ENCODE measurements at places on chromosomes 1 and 21.

DNA sequence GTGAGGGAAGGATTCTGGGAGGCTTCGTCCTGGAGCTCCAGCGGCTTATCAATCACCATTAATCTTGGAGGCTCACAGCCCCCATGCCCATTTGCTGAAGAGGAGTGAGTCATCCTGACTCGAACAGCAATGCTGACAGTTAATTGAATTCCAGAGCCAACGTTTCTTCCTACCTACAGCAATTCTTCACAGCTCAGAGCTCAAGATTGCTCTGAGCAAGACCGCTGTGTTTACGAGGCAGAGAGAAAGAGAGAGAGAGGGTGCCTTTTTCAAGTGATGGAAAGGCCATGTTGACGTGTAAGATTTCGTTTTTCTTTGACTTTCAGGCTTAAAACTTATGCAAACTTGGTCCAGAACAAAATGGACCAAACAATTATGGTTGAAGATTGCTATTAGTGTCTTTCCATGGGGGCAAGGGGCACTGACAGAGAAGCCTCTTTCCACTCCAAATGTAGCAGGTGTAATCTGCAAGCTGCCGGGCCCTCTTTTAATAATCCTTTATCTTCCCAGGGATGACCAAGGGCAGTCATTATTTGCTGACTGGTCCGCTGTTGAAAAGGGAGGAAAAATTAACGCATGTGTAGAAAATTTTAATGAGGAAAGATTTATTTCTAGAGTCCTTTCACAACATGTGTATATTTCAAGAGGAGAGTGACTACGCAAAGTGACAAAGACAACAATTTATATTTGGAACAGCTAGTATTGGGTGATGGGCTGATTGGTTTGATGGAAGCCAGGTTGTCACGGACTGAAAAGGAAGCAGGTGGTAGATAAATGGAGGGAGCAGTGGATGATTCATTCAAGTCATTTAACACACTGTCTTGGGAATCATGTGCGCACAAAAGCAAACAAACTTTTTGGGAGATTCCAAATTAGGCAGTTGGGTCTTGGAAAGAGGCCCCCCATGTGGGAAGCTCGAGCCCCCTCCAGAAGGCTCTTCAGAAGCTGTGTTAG, 136.1 kb upstream of the IRF2BP2 start:
- DNase-seq = no peak

DNA sequence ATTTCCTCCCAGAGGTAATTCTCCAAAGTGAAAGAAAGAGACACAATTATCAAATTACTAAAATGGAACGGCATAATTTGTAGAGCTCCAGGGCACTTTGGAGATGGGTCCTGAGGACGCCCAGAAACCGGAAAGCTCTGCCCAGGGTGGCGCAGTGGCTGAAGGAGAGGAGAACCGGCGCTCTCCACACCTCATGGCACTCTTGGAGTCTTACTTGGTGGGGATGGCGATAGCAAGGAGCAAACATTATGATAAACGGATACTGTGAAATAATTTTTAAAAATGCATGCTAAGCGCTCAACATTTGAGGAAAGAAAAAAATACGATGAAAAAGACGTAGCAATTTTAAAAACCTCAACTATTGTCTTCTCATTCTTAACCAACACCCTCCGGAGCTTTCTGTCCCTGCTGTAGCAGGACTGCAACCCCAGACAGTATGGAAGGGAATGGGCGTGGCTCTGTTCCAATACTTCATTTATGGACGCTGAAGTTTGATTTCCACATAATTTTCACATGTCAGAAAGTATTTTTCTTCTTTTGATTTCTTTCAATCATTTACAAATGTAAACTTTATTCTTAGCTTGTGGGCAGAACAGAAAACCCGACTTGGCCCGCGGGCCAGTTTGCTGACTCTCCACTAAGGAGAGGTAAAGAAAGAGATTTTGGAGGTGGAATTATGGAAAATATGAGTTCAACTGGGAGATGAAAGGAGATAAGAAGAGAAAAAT, 1.1 kb downstream of the S100A11 start:
- no peak for DNase-seq

GRCh38 chr1:240099329-240099728, 7.6 kb downstream of the FMN2 start:
- DNase-seq = no peak

DNA sequence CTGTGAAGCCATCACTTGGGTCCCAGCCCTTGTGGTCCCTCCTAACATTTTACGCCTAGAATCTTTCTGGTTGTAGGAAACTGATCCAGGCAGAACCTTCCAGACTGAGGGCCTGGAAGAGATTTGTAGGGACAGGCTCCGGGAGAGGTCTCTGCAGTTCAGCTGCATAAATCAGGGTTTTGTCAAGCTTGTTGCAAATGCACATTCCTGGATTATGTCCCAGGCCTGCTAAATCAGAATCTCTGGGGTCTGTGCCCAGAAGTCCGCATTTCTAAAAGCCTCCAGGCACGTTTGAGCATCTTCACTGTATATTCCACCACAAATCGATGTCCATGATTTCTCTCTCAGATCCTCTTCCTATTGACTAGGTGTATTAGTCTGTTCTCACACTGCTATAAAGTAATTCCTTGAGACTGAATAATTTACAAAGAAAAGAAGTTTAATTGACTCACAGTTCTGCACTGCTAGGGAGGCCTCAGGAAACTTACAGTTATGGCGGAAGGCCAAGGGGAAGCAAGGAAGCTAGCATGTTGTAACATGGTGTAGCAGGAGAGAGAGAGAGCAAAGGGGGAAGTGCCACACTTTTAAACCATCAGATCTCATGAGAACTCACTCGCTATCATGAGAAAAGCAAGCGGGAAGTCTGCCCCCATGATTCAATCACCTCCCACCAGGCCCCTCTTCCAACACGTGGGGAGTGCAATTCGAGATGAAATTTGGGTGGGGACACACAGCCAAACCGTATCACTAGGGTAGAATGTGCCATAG, 1.2 kb upstream of the FHAD1 start:
- DNase-seq = no peak

GRCh38 chr1:181855380-181855779, 206.1 kb downstream of the ZNF648 start:
- DNase-seq = no peak

Measured in hematopoietic multipotent progenitor cell treated with erythropoietin and hydrocortisone succinate and interleukin-3 and kit ligand, for 15 days (in vitro differentiated cells).